Activated T-cell treated with anti-CD3 and anti-CD28 coated beads, Interleukin-2, amount 50 U/mL, for 72 hours (primary cell): ENCODE measurements at places on chromosomes 1 and 21. TPM values are rescaled to one million over a fixed set of nuclear protein-coding genes. Genes with fewer than 3 reads are reported as not detected.

DNA sequence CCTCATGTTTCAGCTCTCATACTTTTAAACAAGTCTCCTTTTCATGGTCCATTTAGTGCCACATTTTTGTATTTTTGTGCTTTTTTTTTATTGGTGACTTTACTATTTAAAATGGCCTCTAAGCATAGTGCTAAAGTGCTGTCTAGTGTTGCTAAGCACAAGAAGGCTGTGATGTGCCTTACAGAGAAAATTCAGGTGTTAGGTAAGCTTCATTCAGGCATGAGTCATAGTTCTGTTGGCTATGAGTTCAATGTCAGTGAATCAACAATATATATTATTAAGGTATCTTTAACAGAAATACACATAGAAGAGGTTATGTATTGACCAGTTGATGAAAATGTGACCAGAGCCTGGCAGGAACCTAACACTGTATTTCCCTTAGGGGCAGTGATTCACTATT lies 12.8 kb upstream of the FUBP1 start:
- no peak for DNase-seq
- H3K27ac ChIP-seq, result no peak overlapping the region
- H3K4me3 ChIP-seq, result no peak overlapping the region
- no peaks in the 10 kb centered on the region for H3K27me3 ChIP-seq

DNA sequence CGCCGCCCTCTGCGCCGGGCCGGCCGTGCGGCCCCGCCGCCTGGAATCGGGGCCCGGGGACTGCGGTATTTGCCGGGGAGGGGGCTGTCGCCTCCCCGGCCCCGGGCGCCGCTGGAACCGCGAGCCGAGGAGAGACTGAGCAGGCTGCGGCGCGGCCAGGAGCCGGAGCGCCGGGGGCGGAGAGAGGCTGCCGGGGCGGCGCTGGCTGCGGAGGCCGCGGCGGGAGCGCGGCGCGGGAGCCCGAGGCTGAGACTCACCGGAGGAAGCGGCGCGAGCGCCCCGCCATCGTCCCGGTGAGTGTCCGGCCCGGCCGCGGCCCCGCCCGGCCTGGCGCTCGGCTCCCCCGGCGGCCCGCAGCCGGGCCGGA lies 746 bp downstream of the DYRK1A start:
- peaks cover 2% of the 10 kb centered on the region for H3K36me3 ChIP-seq
- H3K27me3 ChIP-seq, result no peaks in the 10 kb centered on the region
- no peak overlapping the region for H3K27ac ChIP-seq
- no peak overlapping the region for H3K4me3 ChIP-seq
- DNase-seq, result peak; percentile 33

Gene TIMM17A
- 34.4 TPM for total RNA-seq

- no peak for DNase-seq
- H3K27ac ChIP-seq, result no peak overlapping the region
- no peaks in the 10 kb centered on the region for H3K36me3 ChIP-seq
- H3K4me3 ChIP-seq, result no peak overlapping the region
- H3K4me1 ChIP-seq, result no peaks in the 10 kb centered on the region
Measured at GRCh38 chr1:194684636-194685035, 1498.2 kb upstream of the B3GALT2 start.

Gene TGFB2
- not detected for total RNA-seq

GRCh38 chr21:37757606-37758376 lies 158.5 kb downstream of the KCNJ6 start:
- no peaks in the 10 kb centered on the region for H3K36me3 ChIP-seq
- H3K27ac ChIP-seq, result no peak overlapping the region
- no peaks in the 10 kb centered on the region for H3K4me1 ChIP-seq
- no peak for DNase-seq
- no peak overlapping the region for H3K4me3 ChIP-seq

Gene MFAP2
- 0.37 TPM for total RNA-seq

GRCh38 chr1:15137809-15138208 lies 15.7 kb upstream of the TMEM51 start:
- H3K4me1 ChIP-seq, result no peaks in the 10 kb centered on the region
- no peaks in the 10 kb centered on the region for H3K36me3 ChIP-seq
- peaks cover 70% of the 10 kb centered on the region for H3K27me3 ChIP-seq
- DNase-seq, result no peak

DNA sequence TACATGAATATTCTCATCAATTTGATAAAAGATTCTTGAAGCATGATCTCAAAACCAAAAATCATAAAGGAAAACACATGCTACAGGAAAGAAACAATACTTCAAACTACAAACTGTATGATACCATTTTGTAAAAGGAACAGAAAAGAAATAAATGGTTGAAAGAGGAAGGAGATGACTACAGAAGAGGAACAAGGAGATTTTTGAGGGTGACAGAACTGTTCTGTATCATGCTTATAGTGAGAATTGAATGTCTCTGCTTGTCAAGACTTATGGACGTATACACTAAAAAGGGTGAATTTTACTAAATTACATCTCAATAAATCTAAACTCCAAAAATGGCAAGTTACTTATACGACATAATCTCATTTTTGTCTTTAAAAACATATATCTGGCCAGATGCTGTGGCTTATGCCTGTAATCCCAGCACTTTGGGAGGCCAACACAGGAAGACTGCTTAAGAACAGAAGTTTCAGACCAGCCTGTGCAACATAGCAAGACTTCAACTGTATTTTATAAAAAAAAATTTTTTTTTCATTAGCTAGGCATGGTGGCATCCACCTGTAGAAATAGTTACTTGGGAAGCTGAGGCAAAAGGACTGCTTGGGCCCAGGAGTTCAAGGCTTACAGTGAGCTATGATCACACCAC lies 125.4 kb downstream of the EIF4G3 start:
- H3K4me3 ChIP-seq, result no peak overlapping the region
- H3K27ac ChIP-seq, result no peak overlapping the region
- no peak for DNase-seq
- no peaks in the 10 kb centered on the region for H3K36me3 ChIP-seq
- no peaks in the 10 kb centered on the region for H3K27me3 ChIP-seq

DNA sequence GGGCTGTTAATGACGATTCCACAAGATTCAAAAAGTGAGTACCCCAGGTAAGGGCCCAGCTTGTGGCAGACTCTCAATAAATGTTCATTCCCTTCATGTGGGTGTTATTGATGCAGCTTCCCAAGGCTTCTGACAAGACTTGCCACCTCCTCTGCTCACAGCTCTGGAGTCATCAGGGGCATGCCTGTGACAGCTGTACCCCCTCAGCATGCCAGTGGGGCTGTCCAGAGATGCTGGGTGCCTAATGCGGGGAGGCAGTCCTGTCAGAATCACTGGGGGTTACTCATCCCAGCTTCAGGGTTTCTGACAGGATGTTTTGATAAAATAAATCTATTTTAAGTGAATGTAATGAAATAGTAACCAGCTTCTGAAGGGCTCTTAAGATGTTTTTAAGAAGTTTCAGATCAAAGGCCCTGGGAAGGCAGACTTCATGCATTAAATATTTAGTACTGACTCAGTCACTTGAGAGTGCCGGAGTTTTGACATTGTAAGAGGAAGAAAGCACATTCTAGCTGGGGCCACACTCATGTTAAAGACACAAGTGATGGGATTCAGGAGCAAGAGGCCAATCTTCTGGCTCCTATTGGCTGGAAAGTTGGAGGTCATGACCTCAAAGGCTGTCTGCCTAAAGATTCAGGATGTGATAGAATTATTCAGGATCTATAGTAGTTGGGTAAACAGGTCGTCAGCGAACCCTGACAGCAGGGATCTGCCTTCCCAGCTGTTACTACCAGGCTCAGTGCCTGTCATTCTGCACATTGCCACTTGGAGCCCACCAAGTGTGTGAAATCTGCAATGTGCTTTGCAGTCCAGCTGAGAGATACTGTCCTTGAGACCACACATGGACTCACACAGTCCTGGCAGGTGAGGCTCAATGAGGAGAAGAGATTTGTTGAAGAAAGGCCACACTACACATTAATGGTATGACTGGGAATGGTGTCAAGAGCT lies 239.6 kb upstream of the BEND5 start:
- H3K4me1 ChIP-seq, result no peaks in the 10 kb centered on the region
- no peak overlapping the region for H3K27ac ChIP-seq
- H3K4me3 ChIP-seq, result no peak overlapping the region
- no peak for DNase-seq
- no peaks in the 10 kb centered on the region for H3K36me3 ChIP-seq

- H3K36me3 ChIP-seq, result peaks cover 2% of the 10 kb centered on the region
- H3K27ac ChIP-seq, result no peak overlapping the region
- no peak overlapping the region for H3K4me3 ChIP-seq
- H3K27me3 ChIP-seq, result peaks cover 47% of the 10 kb centered on the region
Measured at GRCh38 chr1:84006591-84006990, 7.7 kb upstream of the TTLL7 start.

DNA sequence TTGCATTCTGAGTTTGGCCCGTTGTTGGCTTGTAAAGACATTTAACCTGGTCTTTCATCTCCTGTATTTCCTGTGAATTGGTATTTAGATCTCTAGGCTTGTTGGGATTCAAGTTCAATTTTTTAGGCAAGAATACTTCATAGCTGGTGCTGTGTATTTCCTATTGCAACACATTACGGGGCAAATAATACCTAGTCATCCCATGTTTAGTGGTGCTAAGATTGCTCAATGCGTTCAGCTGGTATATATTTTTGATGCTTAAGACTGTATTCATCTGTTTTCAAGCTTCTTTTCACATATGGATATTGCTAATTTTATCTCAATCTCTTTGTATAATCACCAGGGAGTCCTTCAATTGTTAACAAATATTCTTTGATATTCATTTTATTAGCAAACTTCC lies 87.5 kb upstream of the ZBTB18 start:
- DNase-seq, result no peak
- H3K27ac ChIP-seq, result no peak overlapping the region
- peaks cover 15% of the 10 kb centered on the region for H3K27me3 ChIP-seq
- H3K4me3 ChIP-seq, result no peak overlapping the region
- no peaks in the 10 kb centered on the region for H3K4me1 ChIP-seq
- no peaks in the 10 kb centered on the region for H3K36me3 ChIP-seq

Gene BACE2
- 1.1 TPM for total RNA-seq

GRCh38 chr1:180954005-180954800 lies 41.5 kb downstream of the KIAA1614 start:
- H3K4me3 ChIP-seq, result peak overlapping the region; percentile 75
- peaks cover 5% of the 10 kb centered on the region for H3K36me3 ChIP-seq

GRCh38 chr1:3329640-3330281 lies 124.7 kb upstream of the ARHGEF16 start:
- no peaks in the 10 kb centered on the region for H3K4me1 ChIP-seq
- no peaks in the 10 kb centered on the region for H3K36me3 ChIP-seq
- no peak overlapping the region for H3K27ac ChIP-seq

DNA sequence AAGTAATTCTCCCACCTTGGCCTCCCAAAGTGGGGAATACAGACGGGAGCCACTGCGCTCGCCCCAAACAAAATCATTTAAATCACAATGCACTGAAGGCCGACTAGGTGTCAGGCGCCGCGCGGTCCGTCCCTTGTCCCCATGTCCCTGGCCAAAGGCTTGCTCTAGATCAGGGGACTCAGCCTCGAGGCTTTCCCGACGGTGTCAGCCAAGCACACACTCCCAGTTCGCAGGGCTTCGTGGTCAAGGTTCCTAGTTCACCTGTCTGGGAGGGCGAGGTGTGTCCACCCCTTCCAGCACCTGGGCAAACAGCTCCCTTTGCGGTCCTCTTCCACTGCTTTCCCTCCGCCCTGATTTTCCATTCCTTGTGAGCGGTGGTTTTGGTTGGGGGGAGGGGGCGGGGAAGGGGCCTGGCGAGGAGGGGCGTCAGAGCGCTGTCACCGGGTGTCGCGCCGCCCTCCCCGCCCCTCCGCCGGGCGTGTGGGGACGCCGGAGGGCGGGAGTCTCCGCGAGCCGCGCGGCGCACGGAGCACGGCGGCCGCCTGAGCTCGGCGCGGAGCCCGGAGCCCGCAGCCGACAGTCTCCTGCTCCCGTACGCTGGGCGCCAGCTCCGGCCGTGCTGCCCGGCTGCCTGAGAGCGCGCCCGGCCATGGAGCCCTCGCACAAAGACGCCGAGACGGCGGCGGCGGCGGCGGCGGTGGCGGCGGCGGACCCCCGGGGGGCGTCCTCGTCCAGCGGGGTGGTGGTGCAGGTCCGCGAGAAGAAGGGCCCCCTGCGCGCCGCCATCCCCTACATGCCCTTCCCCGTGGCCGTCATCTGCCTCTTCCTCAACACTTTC lies at the start of gene STUM:
Gene STUM (plus strand): TSS at position 509 of the 838 bp plus-strand sequence. CDS start 141 bp downstream, at position 650.
- DNase-seq, result peak; percentile 38
- peaks cover 15% of the 10 kb centered on the region for H3K4me1 ChIP-seq
- no peak within 1 kb of the TSS for H3K27ac ChIP-seq
- no peaks in the 10 kb centered on the region for H3K36me3 ChIP-seq

- DNase-seq, result no peak
- no peaks in the 10 kb centered on the region for H3K36me3 ChIP-seq
- peaks cover 10% of the 10 kb centered on the region for H3K27me3 ChIP-seq
- H3K4me3 ChIP-seq, result no peak overlapping the region
Measured at GRCh38 chr1:178953034-178953433, 72.7 kb upstream of the FAM20B start.

DNA sequence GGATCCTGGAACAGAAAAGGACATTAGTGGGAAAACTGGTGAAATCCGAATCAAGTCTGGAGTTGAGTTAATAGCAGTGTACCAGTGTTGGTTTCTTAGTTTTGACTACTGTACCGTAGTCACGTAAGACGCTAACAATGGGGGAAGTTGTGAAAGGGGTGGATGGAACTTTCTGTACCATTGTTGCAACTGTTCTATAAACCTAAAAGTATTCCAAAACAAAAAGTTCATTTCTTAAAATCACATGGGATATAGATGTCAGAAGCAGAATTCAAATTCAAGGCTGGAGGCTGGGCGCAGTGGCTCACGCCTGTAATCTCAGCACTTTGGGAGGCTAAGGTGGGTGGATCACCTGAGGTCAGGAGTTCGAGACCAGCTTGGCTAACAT lies 16.9 kb downstream of the ARHGEF19 start:
- H3K4me1 ChIP-seq, result peaks cover 6% of the 10 kb centered on the region
- no peak overlapping the region for H3K4me3 ChIP-seq
- no peak overlapping the region for H3K27ac ChIP-seq
- no peak for DNase-seq

GRCh38 chr1:185862235-185862634 lies 128.0 kb downstream of the HMCN1 start:
- H3K27ac ChIP-seq, result no peak overlapping the region
- H3K27me3 ChIP-seq, result peaks cover 1% of the 10 kb centered on the region
- no peaks in the 10 kb centered on the region for H3K4me1 ChIP-seq
- no peak overlapping the region for H3K4me3 ChIP-seq

Gene ASPM
- 53.4 TPM for total RNA-seq

DNA sequence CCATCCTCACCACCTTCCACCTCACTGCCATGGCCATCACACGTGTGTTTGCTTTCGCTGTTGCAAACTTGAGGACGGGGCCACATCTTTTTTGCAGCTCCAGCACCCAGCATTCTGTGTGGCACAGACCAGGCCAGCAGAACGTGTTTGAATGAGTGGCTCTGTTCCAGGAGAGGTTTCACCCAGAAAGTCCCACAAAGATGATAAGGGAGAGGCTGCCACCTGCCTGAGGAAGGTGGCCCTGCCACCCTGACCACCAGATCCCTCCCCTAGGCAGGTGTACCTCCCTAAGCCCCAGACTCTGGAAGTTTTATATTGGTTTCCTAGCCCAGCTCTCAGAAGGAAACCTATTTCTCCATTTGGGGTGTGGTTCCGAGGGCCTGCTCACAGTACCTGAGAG lies 252.1 kb downstream of the KAZN start:
- no peaks in the 10 kb centered on the region for H3K36me3 ChIP-seq
- no peak overlapping the region for H3K4me3 ChIP-seq
- no peaks in the 10 kb centered on the region for H3K4me1 ChIP-seq
- no peaks in the 10 kb centered on the region for H3K27me3 ChIP-seq

GRCh38 chr21:35257413-35257812 lies 208.3 kb upstream of the RUNX1 start:
- H3K4me3 ChIP-seq, result no peak overlapping the region
- H3K4me1 ChIP-seq, result peaks cover 40% of the 10 kb centered on the region
- H3K27ac ChIP-seq, result peak overlapping the region; percentile 52
- DNase-seq, result peak; percentile 34
- peaks cover 2% of the 10 kb centered on the region for H3K36me3 ChIP-seq
